ENCODE measurements at places on chromosomes 16 and 17.
A peak's percentile ranks its signal among the peaks of the same experiment; 100 is the strongest.

DNA sequence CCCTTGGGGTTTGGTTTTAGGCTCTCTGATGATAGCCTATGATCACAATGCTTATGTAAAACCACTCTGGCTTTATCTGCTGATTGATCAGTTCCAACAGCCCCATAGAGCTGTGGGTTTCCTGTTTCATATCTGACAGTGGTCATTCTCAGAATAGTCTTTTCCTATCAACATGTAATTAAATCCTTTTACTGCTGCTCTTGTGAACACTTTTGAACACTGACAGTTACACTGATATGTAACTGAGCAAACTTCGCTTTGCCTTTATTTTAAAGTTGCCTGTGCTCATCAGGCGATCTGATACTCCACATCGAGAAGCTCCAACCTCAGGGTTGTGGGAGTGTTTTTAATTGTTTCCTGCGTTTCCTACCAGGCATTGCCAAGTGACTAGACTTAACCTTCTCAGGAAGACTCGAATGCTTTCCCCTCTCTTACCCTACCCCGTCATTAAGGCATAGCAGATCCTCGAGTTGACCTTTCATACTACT is 17.3 kb upstream of the CLEC18B start:
- no peak overlapping the region for H3K4me3 ChIP-seq
- no peaks in the 10 kb centered on the region for H3K36me3 ChIP-seq
- no peak overlapping the region for H3K27ac ChIP-seq
- no peak for DNase-seq
- H3K4me1 ChIP-seq, result no peaks in the 10 kb centered on the region

GRCh38 chr16:752007-752312 is 8.6 kb upstream of the MSLN start:
- H3K27ac ChIP-seq, result no peak overlapping the region
- no peaks in the 10 kb centered on the region for H3K4me1 ChIP-seq
- H3K4me3 ChIP-seq, result no peak overlapping the region
- no peaks in the 10 kb centered on the region for H3K36me3 ChIP-seq

GRCh38 chr16:84704253-84704652 is 4.5 kb downstream of the USP10 start:
- H3K27ac ChIP-seq, result no peak overlapping the region
- no peak for DNase-seq
- peaks cover 2% of the 10 kb centered on the region for H3K4me1 ChIP-seq
- H3K4me3 ChIP-seq, result no peak overlapping the region
- no peaks in the 10 kb centered on the region for H3K27me3 ChIP-seq

GRCh38 chr17:45777388-45777787 is 6.7 kb upstream of the CRHR1 start:
- H3K4me1 ChIP-seq, result no peaks in the 10 kb centered on the region
- no peak overlapping the region for H3K27ac ChIP-seq
- no peak overlapping the region for H3K4me3 ChIP-seq
- H3K27me3 ChIP-seq, result peaks cover 19% of the 10 kb centered on the region

- no peaks in the 10 kb centered on the region for H3K27me3 ChIP-seq
- no peak overlapping the region for H3K4me3 ChIP-seq
- no peak overlapping the region for H3K27ac ChIP-seq
- no peak for DNase-seq
- no peaks in the 10 kb centered on the region for H3K36me3 ChIP-seq
Measured at GRCh38 chr16:48201515-48202201, 42.4 kb upstream of the LONP2 start.

GRCh38 chr17:48363161-48363560 is 66.9 kb downstream of the SKAP1 start:
- no peak overlapping the region for H3K27ac ChIP-seq
- no peaks in the 10 kb centered on the region for H3K27me3 ChIP-seq
- DNase-seq, result no peak
- no peaks in the 10 kb centered on the region for H3K36me3 ChIP-seq

GRCh38 chr17:28953444-28954118 is 2.3 kb upstream of the PHF12 start:
- no peaks in the 10 kb centered on the region for H3K36me3 ChIP-seq
- DNase-seq, result peak; percentile 69
- H3K4me3 ChIP-seq, result no peak overlapping the region
- no peaks in the 10 kb centered on the region for H3K27me3 ChIP-seq

- H3K36me3 ChIP-seq, result peaks cover 6% of the 10 kb centered on the region
- no peak for DNase-seq
- H3K4me1 ChIP-seq, result peaks cover 7% of the 10 kb centered on the region
- no peaks in the 10 kb centered on the region for H3K27me3 ChIP-seq
- H3K27ac ChIP-seq, result no peak overlapping the region
Measured at GRCh38 chr16:12067714-12068401, 91.3 kb downstream of the SNX29 start.

DNA sequence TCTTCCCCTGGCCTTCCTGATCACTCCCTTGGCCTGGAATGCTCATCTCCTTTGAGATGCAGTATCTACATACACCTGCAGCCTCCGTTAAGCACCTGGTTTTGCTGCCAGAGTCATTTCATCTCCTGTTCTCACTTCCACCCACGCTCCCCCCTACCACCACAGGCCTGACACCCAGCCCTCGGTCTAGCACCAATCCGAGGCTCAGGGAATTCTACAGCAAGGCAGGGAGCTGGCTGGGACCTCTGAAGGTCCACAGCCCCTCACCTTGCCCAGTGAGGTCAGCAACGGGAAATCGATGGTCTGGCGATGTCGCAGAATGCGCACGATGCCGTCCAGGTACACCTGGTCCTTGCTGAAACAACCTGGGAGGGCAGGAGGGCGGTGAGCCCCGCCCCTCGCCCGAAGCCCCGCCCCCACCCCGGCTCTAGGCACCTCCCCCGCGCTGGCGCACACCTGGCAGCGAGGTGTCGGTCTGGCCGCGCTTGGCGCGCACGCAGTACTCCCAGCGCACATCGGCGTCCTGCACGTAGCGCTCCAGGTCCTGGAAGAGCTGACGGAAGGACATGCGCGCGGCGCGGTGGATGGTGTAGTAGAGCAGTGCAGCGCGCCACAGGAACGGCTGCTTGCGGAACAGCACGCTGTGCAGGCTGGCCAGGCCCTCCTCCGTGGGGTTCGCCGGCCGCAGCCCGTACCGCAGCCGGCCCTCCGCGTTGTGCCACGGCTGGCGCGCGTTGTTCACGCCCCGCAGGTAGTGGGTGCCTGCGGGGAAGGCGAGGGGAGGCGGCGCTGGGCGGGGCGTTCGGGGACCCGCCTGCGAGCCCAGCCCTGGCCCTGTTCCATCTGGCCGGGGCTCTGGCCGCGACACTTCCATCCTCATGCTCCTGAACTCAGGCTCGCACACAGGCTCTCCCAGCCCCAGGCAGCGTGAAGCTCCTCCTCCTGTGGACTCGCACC is 5.7 kb downstream of the MATCAP1 start:
- H3K4me3 ChIP-seq, result no peak overlapping the region
- no peak overlapping the region for H3K27ac ChIP-seq
- peaks cover 50% of the 10 kb centered on the region for H3K27me3 ChIP-seq

DNA sequence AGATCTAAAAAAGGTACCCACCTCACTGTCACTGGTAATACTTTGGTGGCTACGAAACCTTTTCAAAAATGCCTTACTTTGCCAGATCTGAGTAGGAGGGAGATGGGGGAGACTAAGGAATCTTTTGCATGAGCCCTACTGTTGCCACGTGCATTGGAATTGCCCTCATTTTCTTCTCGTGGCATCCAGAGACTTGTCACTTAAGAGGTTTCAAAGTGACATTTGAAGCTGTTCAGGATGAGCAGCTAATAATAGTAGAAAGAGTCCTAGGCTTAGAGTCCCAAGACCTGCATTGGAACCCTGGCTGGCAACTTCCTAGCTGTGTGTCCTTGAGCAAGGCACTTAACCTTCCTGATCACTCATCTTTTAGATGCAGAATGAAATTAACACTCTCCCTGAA is 43.5 kb downstream of the GPRC5B start:
- H3K4me3 ChIP-seq, result no peak overlapping the region
- H3K27me3 ChIP-seq, result no peaks in the 10 kb centered on the region
- DNase-seq, result no peak
- H3K27ac ChIP-seq, result no peak overlapping the region
- no peaks in the 10 kb centered on the region for H3K4me1 ChIP-seq

DNA sequence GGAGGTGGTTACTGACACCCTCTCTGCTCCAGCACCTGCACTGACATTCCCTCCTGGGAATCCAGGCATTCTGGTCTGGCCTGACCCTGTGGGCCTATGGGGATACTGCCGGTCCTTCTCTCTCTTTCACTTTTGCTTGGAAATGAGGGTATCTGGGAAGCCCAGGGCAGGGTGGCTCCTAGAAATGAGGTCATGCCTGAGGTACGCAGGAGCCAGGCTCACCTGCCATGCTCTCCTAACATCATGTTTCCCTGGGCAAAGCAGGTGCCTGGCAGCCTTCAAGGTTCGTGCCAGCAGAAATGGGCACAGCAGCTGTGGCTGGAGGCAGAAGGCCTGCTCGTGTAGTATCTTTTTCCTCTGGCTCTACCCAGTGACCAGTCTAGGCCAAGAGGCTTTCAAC is 3.3 kb downstream of the ITGA3 start:
- H3K4me3 ChIP-seq, result no peak overlapping the region
- H3K27me3 ChIP-seq, result peaks cover 10% of the 10 kb centered on the region
- peaks cover 7% of the 10 kb centered on the region for H3K4me1 ChIP-seq
- H3K27ac ChIP-seq, result no peak overlapping the region

- H3K4me1 ChIP-seq, result no peaks in the 10 kb centered on the region
- no peaks in the 10 kb centered on the region for H3K36me3 ChIP-seq
- H3K4me3 ChIP-seq, result no peak overlapping the region
- DNase-seq, result peak; percentile 17
Measured at GRCh38 chr16:82031116-82032084, 3.7 kb upstream of the HSD17B2 start.

DNA sequence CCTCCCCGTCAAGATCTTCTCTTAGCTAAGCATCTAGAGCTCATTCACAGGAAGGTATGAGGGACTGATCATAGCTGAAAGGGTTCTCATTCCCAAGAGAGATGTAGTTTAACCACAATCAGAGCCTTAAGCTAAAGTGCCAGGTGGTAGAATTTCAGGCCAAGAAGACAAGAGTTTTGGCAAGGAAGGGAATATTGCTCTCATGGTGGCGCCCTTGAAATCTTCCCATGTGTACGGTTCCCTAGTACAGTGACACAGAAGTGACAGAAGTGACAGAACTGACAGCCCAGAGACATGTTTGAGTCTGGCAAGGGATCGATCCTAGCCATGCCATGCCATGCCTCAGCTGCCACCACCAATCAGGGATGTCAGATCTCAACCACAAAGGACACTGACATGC is 2.5 kb downstream of the GRIN2C start:
- H3K4me1 ChIP-seq, result peaks cover 10% of the 10 kb centered on the region
- H3K27me3 ChIP-seq, result peaks cover 73% of the 10 kb centered on the region
- no peaks in the 10 kb centered on the region for H3K36me3 ChIP-seq
- no peak overlapping the region for H3K4me3 ChIP-seq
- H3K27ac ChIP-seq, result no peak overlapping the region
- no peak for DNase-seq

Data from thymus (tissue), 14 donors.